ENCODE measurements at places on chromosomes 16 and 17. TPM values are rescaled to one million over a fixed set of nuclear protein-coding genes. Genes with fewer than 3 reads are reported as not detected.

NEUROD2 gene
- total RNA-seq, result not detected

RAB11FIP4 gene
- total RNA-seq, result 3.1 TPM

KIAA0753 gene
- total RNA-seq, result 4.7 TPM

CES4A gene
- 8.5 TPM for total RNA-seq

DNA sequence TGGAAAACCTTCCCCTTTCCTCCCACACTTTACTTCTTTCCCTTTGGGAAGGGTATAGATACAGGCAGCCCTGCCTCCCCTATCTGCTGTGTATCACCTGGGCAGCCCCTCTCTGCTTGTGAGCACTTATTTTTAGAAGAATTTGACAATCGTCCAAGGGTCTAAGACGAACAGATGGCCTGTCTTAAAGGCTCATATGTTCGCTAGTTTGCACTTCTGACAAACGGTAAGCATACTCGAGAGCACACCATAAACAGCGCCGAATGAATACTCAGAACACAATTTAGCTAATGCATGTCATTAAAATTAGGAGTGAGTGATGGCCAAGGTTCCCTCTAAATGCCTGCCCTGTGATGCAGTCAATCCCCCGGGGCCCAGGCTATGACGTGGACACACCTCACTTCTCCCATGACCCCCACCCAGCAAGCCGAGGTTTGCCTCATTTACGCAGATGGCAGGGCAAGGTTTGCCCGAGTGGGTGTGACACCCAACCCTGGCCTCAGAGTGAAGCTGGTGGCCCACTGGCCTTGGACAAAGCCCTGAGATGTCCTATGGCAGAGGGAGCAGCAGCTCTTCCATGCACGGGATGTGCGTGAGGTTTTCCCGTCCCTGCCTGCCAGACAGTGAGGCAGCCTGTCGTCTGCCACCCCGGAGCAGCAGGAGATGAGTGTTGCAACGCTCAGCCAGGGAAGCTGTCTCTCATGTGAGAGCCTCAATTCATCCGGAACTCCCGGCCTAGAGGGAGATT, 125.2 kb downstream of the C16orf78 start:
- DNase-seq, result no peak

- no peak for DNase-seq
Measured at GRCh38 chr17:18980682-18981334, 23.8 kb downstream of the FAM83G start.

DNA sequence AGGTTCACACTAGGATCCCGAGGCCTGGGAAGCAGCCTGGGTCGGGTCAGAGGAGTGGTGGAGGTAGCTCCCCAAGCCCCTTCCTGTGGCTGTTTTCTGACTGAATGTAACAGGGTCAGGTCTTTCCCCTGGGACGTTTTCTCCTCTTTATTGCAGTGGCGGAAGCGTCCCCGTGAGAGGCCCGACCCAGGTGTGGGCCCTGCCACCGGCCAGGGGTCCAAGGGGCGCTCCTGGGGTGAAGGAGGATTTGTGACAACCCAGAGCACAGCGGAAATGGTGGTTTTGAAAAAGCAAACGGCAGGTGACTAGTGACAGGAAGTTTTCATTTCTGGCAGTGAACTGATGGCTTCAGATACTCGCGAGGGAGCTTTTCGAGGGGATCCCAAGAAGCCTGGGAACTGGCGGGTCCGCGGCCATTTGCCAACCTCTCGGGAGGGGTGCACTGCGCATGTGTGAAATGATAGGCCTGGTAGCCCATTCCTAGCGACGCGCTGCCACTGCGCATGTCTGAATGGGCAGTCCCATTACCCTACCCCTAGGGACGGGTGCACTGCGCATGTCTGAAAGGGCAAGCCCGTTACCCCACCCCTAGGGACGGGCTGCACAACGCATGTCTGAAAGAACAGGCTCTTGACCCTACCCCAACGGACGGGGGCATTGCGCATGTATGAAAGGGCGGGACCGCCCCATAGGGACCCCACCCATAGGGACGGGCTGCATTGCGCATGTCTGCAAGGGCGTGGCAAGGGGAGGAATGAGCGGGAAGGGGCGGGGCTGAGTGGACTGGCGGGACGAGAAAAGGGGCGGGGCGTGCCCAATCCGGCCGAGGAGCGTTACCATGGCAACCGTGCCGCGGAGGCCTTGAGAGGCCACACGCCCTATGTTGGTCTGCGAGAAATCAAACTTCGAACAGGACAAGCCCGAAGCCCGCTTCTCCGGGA, 1747.9 kb downstream of the TP53TG3F start:
- no peak for DNase-seq
